ENCODE measurements at places on chromosomes 6 and 20.
A peak's percentile ranks its signal among the peaks of the same experiment; 100 is the strongest.

- DNase-seq: peak; percentile 75
These were observed 12.9 kb downstream of the IPCEF1 start for GRCh38 chr6:154343473-154344308.

DNA sequence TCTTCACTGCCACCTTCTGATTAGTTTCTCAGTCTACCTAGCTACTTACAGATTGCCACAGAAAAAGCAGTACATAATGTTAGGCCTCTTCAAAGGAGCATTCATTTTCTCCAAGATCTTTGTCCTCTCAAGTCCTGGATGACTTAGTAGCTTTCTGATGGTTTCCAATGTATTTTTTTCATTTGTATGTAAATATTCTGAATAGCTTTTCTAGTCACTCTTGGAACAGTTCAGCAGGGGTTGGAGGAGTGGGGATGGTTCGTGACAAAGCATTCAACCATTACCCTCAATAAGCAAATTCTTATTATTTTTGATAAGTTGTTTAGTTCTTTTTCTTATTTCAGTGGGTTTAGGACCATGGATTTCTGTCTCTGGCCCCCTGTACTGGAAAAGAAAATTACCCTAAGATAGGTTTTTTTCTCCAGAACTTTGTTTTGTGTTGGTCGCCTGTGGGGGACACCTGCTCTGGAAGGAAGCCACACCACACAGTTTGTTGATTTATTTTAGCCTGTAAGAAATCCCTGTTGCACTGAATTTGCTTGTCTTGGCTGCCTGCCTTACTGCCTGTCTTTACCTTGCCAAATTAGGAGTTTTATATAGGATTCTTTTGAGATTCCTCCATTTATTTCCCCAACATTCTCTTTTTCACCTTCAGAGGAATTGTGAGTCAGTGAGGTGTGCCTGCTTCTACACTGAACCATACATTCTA is 247.9 kb downstream of the RFPL4B start:
- DNase-seq: no peak

DNA sequence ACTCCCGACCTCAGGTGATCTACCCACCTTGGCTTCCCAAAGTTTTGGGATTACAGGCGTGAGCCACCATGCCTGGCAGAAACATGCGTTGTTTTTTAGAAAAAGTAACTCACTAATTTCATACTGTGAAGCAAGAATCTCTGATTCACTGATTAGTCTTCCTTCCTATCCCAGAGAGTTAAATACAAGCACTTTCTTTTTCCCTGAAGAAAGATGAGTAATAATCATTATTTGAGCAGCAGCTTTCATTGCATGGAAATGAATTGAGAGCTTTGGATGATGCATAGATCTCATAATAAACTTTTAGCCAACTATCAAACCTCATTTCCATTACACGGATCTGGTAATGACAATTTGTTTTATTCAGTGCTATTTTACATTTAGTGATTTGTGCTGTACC is 892.5 kb upstream of the EYS start:
- DNase-seq: no peak

DNA sequence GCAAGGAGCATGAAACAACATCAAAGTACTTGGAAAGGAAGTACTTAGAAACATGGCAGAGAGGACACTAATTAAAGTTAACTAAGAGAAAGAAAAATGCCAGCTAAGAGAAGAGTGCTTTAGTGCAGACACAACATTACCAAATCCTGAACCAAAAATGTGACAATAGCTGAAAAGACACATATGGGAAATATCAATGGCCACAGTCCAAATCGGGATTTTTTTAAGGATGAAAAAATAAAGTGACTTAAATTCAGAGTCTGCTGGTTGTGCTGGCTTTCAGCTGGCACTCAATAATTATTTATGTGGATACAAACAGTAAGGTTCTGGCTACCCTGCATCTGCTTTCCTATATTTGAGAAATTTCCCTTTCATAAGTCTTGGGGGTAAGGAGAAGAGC is 12.6 kb upstream of the DST start:
- no peak for DNase-seq

DNA sequence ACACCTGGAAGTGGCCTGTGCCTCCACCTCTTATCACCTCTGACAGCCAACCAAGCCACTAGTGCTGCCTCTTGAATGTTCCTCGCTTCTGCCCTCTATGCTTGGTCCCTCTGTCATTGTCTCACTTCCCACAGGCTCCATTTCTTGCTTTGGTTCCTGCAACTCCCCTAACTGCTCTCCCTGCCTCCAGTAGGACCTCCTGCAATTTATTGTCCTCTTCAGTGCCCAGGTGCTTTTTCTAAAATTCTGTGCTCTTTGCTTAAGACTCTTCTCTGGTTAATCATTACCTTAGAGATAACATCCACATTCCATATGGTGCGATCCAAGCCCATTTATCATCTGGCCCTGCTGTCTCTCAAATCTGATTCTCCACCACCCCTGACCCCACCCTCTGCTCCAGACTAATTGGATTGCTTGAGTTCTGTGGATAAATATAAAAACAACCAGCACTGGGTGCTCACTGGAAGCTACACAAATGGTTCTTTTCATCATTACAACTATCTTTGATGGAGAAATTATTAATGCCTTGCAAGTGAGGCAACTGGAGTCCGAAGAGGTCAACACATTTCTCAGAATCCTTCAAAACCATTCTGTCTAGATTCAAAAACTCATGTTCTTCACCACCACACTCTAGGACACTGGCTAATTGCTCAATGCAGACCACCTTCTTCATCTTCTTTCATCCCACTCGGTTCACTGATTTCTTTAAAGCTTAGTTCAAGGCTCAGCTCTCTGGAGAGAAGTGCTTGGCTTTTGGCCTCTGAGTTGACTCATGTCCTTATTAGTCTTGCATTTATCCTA is 47.2 kb downstream of the FOXA2 start:
- no peak for DNase-seq

- peak; percentile 52 for DNase-seq
These were observed 42.6 kb upstream of the ZNFX1 start for GRCh38 chr20:49320460-49320859.

DNA sequence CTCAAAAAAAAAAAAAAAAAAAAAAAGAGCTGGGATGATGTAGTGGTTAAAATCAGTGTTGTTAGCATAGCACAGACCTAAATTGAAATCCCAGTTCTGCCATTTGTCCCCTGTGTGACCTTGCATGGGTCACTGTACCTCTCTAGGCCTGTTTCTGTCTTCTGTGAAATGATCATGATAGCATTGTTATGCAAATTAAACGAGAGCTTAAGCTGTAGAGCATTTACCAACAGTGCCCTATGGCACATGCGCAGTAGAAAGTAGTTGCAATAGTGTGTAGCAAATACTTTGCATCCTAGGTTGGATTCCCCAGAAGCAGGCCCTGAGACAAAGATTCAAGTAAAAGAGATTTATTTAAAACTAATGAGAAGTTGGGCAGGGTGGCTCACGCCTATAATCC is 7.3 kb downstream of the PSORS1C2 start:
- no peak for DNase-seq

- no peak for DNase-seq
These were observed 16.5 kb upstream of the RPN2 start for GRCh38 chr20:37162646-37163045.

GRCh38 chr20:49210757-49211110 is 8.5 kb upstream of the DDX27 start:
- DNase-seq: no peak

DNA sequence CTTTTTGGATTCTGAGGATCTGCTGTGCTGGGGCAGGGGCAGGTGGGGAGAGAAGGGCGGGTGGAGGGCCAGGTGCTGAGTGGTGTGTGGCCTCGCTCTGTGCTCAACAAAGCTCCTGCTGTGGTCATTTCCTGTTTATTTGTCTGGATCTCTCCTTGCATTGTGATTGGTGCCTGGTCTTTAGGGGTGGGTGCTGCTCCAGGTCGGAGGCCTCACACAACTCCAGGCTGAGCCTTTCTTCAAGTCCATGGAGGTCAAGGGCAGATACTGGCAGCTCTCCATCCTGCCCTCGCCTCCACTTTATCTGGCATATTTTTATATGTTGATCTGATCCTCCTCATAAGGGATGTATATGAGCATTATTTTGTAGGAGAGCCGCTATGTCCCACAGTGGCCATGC is 36.2 kb downstream of the HLA-F start:
- DNase-seq: no peak

DNA sequence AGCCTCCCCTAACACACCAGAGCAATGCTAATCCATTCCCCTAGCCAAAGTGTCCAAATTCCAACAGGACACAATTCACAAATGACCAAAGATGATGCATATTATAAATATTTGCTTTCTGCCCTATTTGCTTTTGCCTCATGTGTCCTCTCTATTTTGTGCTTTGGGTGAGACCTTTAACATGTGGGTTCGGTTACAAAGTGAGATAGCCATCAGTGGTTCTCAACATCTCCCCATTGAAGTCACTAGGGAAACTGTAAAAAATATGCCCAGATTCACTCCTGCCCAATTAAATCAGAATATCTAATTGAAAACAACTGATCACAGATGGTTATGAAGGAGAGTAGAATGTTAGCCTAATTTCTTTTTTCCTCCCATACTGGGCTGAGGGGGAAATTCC is 159.2 kb downstream of the MTFR2 start:
- DNase-seq: no peak

GRCh38 chr6:136464874-136465273 is 85.3 kb downstream of the MAP7 start:
- no peak for DNase-seq

GRCh38 chr6:26272171-26272637 is 92.8 kb upstream of the BTN3A2 start:
- DNase-seq: peak; percentile 66

DNA sequence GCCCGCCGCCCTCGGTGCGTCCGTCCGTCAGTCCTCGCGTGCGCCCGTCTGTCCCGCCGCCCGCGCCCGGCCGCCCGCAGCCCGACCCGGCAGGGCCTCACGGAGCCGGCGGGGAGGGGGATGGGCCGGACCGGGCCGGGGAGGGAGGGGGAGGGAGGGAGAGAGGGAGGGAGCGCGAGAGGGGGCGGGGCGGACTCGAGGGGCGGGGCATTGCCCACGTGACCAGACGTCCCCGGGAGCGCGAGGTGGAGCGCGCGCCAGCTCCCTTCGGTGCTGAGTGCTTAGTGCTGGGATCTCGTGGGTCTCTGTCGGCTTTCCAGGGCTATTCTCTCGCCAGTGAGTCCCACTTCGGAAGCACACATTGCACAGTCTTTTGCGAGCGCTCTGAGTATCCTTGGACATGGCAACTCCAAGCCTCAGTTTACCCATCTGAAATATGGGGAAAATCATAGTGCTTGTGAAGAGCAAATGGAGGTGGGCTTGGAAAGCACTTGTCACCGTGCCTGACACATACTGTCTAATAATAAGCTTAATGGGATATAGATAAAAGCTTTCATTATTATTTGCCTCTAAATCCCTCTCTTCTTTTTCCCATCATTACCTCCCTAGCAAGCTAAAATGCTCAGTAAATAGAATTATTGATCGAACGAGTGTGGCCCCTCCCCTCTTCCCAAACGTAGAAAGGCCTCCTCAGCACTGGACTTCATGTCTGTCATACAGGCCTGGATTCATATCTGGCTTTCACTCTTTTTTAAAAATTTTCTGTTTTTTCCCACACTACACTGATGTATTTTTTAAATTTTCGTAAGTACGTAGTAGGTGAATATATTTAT is at the start of gene NCOA6:
NCOA6 (minus strand) TSS at position 122 of the 833 bp plus-strand sequence. CDS start 43,296 bp downstream, outside the sequence.
- DNase-seq: peak; percentile 92

DNA sequence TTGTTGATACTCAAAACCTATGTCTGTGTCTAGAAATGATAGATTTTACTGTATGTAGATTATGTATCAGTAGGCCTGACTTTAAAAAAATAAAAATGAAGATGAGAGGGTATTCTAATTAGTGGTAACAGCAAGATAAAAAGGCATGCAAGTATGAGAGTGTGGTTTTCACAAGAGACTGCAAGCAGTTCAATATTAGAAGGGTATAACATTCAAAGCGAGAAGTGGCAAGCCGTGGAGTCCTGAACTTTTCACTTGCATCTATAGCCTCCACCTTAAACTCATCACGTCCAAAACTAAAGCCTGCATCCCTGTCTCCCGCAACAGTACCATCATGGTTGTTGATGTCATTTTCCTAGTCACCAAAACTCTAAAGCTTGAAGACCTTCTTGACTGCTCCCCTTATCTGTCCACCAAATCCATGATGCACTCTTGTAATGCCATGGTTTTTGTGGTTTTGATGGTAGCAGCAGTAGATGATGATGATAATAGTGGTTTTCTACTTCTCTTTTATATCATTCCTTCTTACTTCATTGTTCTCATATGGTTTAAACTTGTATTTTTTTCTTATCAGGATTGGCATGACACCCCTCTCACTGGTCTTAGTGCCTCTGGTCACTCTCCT is 9.2 kb upstream of the CGA start:
- peak; percentile 61 for DNase-seq

- peak; percentile 32 for DNase-seq
These were observed 246.5 kb downstream of the ERMARD start for GRCh38 chr6:169997930-169998218.

DNA sequence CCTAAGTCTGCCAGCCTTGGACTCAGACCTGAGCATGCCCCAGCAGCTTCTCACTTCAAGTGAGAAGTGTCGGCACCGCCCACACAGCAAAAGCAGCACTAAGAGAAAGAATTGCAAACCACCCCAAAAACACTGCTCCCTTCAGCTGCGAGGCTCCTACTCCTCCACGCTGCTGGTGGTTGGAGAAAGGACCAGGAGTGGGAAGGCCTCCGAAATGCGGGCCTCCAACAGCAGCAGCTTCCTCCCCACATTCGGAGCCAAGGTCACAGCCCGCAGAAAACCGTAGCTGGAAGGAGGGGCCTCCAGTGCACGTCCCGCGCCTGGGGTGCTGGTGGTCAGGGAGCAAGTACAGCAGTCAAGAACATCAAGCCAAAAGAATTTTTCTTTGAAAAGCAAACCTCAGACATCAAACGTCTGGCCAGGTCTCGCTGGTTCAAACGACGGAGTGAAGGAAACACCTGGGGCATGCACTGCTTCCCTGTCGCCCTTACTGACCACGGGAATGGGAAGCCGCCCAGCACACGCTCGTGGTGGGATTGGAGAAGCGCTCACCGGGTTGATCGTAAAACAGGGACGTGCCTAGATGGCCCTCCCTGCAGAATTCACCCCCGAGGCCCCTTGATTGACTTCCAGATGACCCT is 185.6 kb upstream of the CST7 start:
- DNase-seq: no peak

DNA sequence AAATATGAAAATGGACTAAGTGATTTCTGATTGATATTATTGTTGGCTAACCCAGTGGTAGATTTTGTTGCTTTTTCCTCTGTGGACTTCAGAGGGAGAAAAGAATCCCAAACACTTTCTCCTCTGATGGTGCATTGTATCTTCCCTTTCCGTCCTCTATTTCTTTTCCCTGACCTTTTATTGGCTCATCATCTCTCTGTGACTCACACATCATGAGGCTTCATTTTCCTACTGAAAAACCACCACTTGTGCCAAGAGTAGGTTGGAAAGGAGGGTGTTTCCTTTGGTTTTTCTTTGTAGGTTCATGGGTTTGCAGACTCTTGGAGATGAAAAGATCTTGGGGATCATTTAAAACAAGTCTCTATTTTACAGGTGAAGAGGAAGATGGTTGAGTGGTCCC is 311.7 kb upstream of the JAG1 start:
- no peak for DNase-seq

GRCh38 chr6:109036574-109037294 is 57.9 kb downstream of the SESN1 start:
- DNase-seq: no peak

GRCh38 chr6:33933101-33933500 is 129.3 kb upstream of the MLN start:
- no peak for DNase-seq

- no peak for DNase-seq
These were observed 485.8 kb upstream of the SOX4 start for GRCh38 chr6:21107796-21108195.
